ENCODE measurements at places on chromosomes 5 and 9.

DNA sequence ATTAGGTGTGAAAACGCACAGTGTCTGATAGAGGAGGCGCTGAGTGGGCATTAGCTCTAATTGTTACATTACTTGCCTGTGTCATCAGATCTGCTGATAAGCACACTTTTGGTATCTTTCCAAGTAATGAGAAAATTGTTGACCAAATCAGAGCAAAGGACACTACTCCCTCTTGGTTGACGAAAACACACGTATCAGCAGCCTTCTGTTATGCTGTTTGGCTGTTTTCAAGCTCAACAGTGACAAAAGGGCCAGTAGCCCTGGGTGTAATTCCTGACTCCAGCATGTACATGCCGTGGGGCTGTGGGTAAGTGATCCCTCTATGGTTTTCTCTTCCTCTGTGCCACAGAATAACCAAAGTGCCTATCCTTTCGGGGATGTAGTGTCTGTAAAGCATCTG, 151.4 kb downstream of the AUH start:
- no peak for DNase-seq

DNA sequence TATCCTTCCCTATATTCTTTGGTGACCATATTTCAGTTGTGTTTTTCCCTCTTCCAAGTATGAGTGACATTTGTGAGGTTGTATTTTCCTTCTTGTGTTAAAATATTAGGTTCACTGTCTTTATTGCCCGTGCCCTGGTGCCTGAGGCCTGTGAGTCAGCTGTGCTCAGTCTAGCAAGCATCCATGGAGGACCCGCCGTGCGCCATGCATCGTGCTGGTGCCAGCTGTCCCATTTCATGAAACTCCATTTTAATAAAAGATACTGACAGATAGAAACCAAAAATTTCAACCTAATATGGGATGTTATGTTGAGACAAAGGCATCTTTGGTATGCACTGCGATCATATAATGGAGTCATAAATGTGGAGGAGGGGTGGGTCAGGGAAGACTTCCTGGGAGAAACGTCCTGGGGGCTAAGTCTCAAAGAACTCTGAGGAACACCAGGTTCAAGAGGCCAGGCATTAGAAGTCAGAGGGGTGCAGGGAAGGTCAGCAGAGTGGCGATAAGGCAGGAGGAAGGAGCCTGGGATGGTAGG, 34.0 kb upstream of the FGF1 start:
- no peak for DNase-seq

GRCh38 chr5:79663212-79663611, 26.4 kb upstream of the CMYA5 start:
- DNase-seq = no peak

DNA sequence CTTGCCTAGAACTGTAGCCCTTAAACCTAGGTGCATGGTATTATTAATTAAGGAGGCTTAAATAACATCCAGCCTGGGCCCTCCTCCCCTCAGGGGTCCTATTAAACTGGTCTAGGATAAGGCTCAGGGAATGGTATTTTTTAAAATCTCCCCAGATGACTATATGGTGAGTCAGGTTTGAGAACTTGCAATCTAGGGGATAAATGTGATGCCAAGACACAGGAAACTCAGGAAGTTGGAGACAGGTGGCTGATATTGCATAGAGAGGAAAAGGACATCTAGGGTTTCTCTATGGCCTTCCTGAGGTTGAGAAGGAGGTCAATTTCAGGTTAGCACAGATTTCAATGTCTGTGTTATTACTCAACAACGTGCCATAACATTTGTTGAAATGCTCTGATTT, 581.0 kb downstream of the TLE1 start:
- no peak for DNase-seq

DNA sequence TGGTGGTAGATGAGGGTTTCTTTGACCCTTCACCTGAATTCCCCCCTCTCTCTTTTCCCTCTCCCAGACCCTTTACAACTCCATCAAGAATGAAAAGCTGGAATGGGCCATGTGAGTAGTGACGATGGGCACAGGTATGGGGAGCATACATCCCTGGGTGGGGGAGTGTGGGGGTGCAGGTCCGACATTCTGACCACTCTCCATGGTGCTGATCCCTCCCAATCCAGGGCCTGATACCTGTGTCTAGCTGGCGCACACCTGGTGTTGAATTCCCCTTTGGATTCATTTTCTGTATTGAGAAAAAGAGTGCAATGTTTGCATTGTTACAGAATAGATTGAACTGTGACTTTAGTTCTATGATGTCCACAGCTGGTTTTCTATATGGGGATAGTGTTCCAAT, 40.0 kb downstream of the PSD2 start:
- DNase-seq = no peak

DNA sequence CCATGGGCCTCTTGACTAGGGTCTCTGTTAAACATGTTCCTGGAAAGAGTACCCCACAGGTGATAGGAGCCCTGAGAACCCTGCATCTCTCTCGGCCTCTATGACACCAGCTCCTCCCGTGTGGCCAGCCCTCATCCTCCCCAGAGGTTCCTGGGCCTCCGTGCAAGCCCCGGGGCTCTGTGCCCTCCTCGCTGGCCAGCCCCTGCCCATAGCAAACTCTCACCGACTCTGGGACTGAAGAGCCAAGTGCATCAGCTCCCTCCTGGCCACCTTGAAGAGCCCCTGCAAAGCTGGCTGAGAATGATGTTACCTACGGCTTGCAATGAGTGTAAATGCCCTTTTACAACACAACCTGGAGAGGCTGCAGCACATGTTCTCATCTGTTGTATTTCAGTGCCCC, 224.4 kb downstream of the ROR2 start:
- no peak for DNase-seq

- DNase-seq = no peak
These were observed 14.2 kb upstream of the CCDC180 start for GRCh38 chr9:97293207-97293721.

GRCh38 chr9:107360098-107360497, 77.0 kb downstream of the RAD23B start:
- DNase-seq = no peak

GRCh38 chr9:128054087-128054486, 13.0 kb downstream of the NAIF1 start:
- DNase-seq = no peak

- no peak for DNase-seq
These were observed 128.7 kb upstream of the BOD1 start for GRCh38 chr5:173745123-173745522.

- DNase-seq = no peak
These were observed 1271.3 kb downstream of the EFNA5 start for GRCh38 chr5:106399391-106399790.

DNA sequence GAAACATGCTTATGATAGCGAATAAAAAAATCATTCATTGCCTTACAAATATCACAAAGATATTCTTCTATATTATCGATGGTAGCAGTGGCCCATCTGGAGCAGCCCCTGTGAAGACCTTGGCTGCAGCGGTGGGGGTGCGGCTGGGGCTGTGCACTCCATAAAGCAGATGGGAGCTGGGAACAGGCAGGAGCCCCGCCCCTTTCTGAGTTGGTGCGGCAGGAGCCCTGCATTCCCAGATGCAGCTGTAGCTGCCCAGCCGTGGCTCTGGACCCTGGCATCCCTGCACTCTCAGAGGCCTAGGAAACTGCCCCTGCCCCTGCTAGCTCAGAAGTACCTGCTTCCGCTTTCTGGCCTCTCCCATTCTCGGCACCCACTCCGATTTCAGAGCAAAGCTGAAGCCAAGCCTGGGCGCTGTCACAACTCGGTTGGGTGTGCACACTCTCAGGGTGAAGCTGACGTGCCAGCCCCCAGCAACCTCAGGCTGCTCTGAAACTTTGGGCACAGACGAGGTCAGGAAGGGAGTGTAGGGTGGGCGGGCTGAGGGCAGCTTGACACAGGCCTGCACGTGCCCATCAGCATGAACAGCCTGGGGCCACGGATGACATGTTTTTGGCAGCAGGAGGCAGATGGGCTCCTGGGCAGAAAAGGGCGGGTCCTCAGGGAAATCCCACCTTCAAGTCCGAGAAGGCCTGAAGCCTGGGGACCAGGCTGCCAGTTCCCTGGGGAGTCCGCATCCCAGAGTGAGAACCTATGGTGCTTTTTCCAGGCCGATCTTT, 1440.8 kb upstream of the ACO1 start:
- no peak for DNase-seq

DNA sequence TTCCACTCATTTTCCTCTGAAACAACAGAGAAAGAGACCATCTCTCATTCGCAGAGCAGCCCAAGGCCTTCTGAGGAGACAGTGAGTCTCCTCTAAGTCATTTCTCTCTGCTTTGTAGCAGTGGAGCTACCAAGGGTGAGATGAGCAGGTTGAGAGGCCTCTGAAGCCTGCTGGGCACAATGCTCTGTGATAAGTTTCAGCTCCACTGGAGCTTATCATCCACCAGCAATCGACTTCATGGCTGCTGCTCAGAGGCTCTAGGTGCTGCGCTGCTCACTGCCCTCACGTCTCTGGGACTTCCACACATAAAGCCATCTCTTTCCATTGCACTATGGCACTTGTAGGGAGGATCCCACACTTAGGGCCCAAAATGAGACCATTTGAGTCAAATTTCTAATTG, 96.3 kb downstream of the CMYA5 start:
- no peak for DNase-seq

DNA sequence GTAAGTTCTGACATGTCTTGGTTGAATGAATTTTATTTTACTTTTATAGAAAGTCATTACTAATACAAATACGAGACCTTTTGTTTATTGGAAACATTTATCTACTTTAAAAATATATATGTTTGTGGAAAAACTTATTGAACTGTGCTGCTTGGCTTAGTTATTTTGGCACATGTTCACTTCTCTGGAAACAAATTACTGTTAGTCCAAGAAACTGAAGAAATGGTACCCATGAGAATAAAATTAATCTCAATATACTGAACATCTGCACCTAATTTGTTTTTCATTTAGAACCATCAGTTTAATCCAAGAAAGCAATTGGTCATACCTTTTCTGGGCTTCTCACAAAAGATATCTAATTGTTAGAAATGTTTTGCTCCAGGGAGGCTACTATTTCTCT, 32.2 kb downstream of the INVS start:
- no peak for DNase-seq

GRCh38 chr5:111953351-111954127, 196.5 kb upstream of the NREP start:
- no peak for DNase-seq

GRCh38 chr9:122215663-122216062, 13.1 kb downstream of the LHX6 start:
- no peak for DNase-seq

- no peak for DNase-seq
These were observed 12.1 kb upstream of the DMAC1 start for GRCh38 chr9:7811677-7812076.

- no peak for DNase-seq
These were observed 6.4 kb downstream of the LMBRD2 start for GRCh38 chr5:36145311-36145710.

DNA sequence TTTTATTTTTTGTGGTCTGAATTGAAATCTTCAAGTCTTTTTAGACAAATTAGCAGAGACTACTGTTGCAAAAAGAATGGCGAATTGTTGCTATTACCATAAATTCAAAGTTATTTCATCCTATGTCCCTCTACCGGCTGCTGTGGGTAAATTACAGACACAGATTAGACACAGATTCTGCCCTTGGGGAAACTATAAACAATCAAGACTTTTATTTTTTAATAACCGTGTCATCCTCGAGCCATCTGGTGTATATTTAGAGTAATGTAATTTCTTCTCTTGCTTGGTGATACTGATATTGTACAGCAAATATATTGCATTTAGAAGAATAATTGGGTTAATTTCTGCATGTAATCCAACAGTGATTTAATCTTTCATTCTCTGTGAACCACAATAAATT, 228.0 kb upstream of the ADAMTSL1 start:
- no peak for DNase-seq

GRCh38 chr9:88229434-88229833, 91.2 kb upstream of the SPATA31C2 start:
- no peak for DNase-seq

GRCh38 chr9:95239071-95239470, 78.4 kb downstream of the FANCC start:
- DNase-seq = no peak

- DNase-seq = no peak
These were observed 123.0 kb downstream of the EGFLAM start for GRCh38 chr5:38381361-38381760.

GRCh38 chr9:37967014-37967760, 63.3 kb upstream of the SLC25A51 start:
- DNase-seq = no peak

GRCh38 chr9:126499005-126499910, 114.5 kb upstream of the LMX1B start:
- DNase-seq = no peak

- peak; percentile 73 for DNase-seq
These were observed 71.2 kb downstream of the C9orf50 start for GRCh38 chr9:129549684-129550083.

- no peak for DNase-seq
These were observed 24.8 kb downstream of the PLPP1 start for GRCh38 chr5:55509796-55510522.

DNA sequence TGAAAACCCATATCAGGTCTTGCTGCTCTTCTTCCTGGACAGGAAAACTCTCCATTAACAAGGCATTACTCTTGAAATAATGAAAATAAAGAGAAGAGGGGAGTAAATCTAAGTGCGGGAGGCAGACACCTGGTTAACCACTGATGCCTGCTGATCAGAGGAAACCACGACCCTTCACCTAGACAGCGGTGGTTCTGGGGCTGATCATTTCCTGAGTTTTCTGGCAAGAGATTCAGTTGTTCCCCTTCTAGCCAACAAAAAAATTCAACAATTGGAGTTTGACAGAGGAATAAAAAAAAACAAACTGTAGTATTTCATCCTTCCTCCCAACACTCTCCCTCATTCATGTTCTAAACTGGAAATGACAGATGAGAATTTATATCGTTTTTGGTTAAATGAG, 3.0 kb downstream of the RLN2 start:
- DNase-seq = no peak

GRCh38 chr5:31585895-31586270, 53.0 kb upstream of the PDZD2 start:
- DNase-seq = no peak

- no peak for DNase-seq
These were observed 42.2 kb upstream of the LCP2 start for GRCh38 chr5:170339780-170340167.

DNA sequence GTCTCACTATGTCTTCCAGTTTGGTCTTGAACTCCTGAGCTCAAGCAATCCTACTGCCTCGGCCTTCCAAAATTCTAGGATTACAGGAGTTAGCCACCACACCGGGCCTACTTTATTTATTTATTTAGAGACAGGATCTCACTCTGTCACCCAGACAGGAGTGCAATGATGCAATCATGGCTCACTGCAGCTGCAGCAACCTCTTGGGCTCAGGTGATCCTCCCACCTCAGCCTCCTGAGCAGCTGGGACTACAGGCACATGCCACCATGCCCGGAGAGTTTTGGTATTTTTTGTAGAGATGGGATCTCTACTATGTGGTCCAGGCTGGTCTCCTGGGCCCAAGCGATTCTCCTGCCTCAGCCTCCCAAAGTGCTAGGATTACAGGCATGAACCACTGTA, 32.8 kb downstream of the PHAX start:
- DNase-seq = no peak

DNA sequence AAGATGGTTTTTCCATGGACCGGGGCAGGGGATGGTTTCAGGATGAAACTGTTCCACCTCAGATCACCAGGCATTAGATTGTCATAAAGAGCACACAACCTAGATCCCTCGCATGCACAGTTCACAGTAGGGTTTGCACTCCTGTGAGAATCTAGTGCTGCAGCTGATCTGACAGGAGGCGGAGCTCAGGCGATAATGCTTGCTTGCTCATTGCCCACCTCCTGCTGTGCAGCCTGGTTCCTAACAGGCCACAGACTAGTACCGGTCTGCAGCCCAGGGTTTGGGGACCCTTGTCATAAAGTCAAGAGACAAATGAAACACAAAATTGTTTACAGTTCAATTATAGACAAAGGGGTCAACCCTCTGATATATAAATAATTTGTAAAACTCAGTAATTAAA, 101.7 kb downstream of the RANBP17 start:
- no peak for DNase-seq
